Omental fat pad (tissue), 4 donors: ENCODE measurements at places on chromosomes 6 and 20.

GRCh38 chr20:48766961-48767960 lies 60.5 kb downstream of the PREX1 start:
- no peak for DNase-seq

DNA sequence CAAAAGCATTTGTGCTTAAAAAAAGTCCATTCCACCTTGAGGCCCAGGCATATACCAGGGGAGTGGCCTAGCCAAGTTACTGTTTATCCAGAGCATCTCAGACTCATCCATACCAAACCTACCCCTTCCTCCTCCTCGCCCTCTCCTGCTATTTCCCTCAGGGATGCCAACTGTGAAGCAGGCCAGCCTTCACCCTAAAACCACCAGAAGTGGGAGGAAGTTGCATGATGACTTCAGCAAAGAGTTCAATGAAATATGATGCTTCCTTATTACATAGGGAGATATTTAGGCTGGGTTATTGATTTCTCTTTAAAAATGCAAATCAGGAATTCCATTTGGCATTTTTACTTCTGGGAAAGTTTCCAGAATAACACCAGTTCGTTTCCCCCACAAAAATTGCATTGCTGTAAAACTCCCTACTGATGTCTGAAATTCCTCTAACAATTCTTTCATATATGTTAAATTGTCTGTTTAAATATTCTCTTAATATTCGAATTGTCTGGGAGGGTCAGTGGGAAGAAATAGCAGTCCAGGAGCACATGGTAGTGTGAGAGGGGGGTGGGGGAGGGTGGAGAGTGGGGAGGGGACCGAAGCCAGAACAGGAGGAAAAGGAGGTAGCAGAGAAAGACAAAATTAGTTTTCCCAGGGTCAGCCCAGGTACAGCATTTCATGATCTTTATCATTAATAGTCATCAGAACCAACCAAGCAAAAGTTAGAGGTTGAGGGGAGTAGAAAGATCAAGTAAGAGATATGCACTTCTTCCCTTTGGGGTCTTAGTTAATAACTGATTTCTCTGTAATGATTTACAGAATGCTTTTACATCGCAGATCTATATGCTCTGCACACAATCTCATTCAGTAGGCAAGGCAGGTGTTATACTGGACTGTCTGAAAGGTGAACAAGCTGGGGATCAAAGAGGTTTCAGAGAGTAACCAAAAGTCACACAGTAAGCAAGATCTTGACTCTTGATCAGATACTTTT lies 1.7 kb upstream of the TCP11 start:
- no peak for DNase-seq

- DNase-seq: no peak
Measured at GRCh38 chr6:93644611-93645010, 225.3 kb upstream of the EPHA7 start.

GRCh38 chr6:167420177-167420576 lies 95.3 kb downstream of the TTLL2 start:
- no peak for DNase-seq
